ENCODE measurements at places on chromosomes 3 and 15.

DNA sequence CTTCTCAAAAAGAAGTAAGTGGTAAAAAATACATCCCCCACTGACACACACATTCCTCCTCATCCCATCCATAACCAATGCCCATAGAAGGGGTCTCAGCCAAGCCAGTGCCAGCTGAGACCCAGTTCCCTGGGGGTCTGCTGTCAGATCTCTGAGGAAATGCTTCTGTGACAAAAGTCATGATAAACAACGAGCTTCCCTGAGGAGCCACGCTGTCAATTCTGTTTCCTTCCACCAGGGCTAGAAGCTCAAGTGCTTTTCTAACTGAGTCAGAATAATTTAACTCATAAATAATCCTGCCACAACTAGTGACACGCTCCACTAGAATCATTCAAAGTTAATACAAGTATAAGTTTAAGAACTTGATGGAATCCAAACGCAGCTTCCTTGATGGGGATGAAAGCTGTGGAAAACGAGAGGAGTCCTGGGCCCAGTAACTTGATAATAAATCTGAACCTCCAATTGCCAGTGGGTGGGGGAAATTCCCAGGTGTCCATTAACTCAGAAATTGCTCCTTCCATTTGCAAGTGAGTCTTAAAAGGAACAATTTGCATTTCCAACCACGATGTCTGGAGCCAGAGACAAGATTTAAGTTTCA lies 348.7 kb upstream of the LMCD1 start:
- DNase-seq = peak; percentile 3

- DNase-seq = peak; percentile 97
Measured at GRCh38 chr15:78540141-78540870, at the start of gene PSMA4. Gene PSMA4 (plus strand): TSS chr15:78540444. CDS start chr15:78541928, 1,484 bp downstream.

- no peak for DNase-seq
Measured at GRCh38 chr3:140994316-140994715, 52.7 kb downstream of the SLC25A36 start.

- no peak for DNase-seq
Measured at GRCh38 chr3:35322070-35322469, 317.3 kb upstream of the ARPP21 start.

- no peak for DNase-seq
Measured at GRCh38 chr15:91904942-91905341, 51.4 kb downstream of the SLCO3A1 start.

GRCh38 chr3:144655423-144655822 lies 683.8 kb downstream of the DIPK2A start:
- DNase-seq = no peak

GRCh38 chr15:66429117-66429516 lies 42.4 kb downstream of the MAP2K1 start:
- no peak for DNase-seq

GRCh38 chr3:31945738-31946052 lies 35.4 kb downstream of the OSBPL10 start:
- DNase-seq = no peak

GRCh38 chr3:101836652-101837598 lies 12.4 kb upstream of the NFKBIZ start:
- no peak for DNase-seq

GRCh38 chr15:66865622-66866611 lies 163.9 kb downstream of the SMAD6 start:
- DNase-seq = no peak

GRCh38 chr3:9062570-9062969 lies 99.3 kb upstream of the RAD18 start:
- DNase-seq = no peak

- DNase-seq = no peak
Measured at GRCh38 chr3:31833391-31834190, 147.5 kb downstream of the OSBPL10 start.

DNA sequence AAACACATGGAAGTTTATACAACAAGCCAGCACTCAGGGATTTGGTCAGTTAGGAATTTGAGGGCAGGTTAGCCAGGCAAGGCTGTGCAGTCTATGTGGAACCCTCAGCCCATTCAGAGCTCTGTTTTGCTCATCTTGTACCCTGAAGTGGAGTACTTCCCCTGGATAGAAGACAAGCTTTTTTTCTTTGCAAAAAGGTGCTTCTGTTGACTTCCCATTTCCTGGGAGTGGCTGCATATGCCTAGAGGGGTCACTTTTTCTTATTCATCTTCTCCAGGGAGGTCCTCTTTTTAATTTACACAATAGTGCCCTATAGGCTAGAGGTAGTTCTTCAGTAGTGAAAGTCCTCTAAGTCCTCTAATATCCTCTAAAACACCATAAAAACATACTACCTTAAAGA lies 225.0 kb upstream of the P2RY1 start:
- no peak for DNase-seq

DNA sequence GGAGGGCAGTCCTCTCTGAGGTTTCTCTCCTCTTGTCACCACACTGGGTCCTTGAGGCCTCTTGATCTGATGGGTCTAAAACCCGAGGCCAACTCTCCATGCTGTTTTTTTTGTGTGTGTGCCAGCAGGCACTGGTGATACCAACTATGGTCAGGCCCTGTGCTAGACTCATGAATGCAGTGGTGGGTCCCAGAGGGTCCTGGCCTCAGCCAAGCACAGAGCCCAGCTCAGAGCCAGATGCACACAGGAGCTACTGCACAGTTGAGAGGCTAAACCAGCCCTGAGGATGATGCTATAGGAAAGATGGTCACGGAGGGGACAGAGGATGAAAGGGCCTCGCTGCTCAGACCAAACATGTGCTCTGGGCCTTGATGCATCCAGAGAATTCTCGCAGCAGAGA lies 33.5 kb downstream of the RAB6B start:
- no peak for DNase-seq

DNA sequence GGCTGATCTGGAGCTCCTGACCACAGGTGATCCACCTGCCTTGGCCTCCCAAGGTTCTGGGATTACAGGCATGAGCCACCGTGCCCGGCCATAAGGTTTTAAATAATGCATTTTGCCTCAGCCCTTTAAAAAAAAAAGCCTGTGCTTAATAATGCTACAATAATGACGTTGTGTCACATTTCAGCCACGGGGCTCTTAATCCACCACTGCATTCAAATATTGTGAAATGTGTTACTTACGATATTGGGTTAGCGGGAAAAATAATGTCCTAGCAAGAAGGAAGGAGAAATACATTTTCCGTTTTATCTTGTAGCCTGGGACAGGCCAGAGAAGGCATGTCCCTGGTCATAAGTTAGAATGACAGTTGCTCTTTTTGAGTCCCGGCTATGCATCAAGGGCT lies 17.6 kb downstream of the PAQR5 start:
- DNase-seq = no peak

GRCh38 chr3:52277972-52278509 lies 408 bp downstream of the WDR82 start:
- DNase-seq = peak; percentile 89

DNA sequence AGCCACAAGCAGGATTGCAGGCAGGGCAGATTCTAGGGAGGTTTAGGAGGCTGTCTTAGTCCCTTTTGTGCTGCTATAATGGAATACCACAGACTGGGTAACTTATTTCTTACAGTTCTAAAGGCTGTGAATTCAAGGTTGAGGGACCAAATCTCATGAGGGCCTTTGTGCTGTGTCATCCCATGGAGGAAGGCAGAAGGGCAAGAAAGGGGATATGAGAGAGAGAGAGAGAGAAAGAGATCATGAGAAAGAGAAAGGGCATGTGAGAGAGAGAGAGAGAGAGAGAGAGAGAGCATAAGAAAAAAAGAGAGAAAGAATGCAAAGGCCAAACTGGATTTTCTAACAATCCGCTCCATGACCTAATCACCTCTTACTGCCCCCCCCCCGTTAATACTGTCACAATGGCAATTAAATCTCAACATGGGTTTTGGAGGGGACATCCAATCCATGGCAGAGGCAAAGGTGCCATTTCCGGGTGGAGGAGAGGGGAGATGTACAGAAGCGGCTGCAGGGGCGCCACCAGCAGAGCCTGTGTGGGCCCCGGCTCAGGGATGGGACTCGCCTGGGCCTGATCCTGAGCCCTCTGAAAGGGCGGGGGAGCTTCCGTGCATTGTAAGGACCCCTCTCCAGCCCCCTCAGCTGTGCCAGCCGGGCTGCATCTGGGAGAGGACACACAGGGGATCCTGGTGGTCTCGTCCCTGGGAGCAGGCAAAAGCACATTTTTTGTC lies 20.5 kb downstream of the MRPS11 start:
- peak; percentile 57 for DNase-seq

GRCh38 chr15:36428102-36428845 lies 151.2 kb upstream of the CDIN1 start:
- DNase-seq = no peak

GRCh38 chr3:32315441-32315840 lies 76.2 kb upstream of the CMTM7 start:
- DNase-seq = no peak

Measured in H7 (cell line).